ENCODE measurements at places on chromosomes 3 and 15.

DNA sequence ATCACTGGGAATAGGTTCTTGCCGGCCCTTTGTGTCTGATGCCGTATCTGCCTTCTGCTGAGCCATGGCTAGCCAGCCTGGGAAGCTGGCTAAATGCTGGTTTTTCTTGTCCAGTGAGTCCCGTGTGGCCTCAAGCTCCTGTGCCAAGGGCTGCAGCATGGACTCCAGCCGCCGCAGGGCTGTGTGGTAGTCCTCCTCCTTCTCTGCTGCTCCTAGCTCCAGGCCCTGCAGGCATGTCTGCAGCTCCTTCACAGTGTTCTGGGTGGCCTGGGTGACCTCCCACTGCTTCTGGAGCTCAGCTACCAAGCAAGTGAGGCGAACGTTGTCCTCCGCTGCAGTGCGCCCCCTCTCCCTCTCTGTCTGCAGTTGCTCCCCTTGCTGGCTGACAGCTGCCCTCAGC is 24.9 kb downstream of the CXCR6 start:
- no peak for DNase-seq

GRCh38 chr3:161395115-161396012 is 24.0 kb upstream of the SPTSSB start:
- DNase-seq = no peak

- DNase-seq = no peak
Observed at GRCh38 chr3:192855434-192855833, 62.2 kb downstream of the MB21D2 start.

DNA sequence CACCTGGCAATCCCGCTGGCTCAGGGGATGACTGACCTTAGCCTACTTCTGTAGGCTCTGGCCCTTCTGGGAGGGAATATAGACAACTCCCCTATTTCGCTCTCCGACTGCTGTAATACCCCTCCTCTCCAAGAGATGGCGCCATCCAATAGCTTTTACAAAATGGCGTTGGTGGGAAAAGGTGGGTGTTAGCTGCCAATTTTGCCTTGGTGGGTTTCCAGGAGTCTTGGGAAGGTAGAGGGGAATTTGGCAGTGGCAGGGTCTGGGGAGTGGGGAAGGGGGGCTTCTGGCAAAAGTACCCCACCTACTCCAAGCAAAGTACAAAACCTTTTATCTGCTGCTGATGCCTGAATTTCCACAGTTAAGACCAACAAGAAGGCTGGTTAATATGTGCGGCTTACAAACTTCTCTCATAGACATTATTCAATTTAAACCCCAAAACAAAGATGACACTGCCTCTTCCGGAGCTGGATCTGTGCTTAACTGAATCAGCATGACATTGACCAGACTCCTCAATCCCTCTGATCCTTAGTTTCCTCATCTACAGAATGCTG is 62.1 kb downstream of the RASGRF1 start:
- DNase-seq = no peak

GRCh38 chr3:50419595-50420370 is 60.5 kb upstream of the TMEM115 start:
- no peak for DNase-seq

DNA sequence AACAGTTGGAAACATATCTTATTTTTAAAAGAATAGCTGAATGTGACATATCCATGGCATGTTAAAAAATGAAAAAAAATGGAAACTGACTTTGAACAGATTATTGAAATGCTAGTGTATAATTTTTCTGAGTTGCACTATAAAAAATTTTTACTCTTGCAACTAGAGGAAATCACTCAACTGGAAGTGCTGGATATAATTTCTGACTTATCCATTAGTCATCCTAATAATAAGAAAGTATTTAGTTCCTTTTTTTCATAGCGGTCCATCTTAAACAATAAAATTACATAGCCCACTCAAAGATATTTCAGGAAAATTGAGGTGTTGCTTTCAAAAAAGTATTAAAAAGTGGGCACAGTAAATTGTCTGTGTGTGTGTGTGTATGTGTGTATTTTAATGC is 80.7 kb downstream of the MBNL1 start:
- no peak for DNase-seq

- DNase-seq = no peak
Observed at GRCh38 chr15:50803479-50804180, 38.1 kb upstream of the SPPL2A start.

DNA sequence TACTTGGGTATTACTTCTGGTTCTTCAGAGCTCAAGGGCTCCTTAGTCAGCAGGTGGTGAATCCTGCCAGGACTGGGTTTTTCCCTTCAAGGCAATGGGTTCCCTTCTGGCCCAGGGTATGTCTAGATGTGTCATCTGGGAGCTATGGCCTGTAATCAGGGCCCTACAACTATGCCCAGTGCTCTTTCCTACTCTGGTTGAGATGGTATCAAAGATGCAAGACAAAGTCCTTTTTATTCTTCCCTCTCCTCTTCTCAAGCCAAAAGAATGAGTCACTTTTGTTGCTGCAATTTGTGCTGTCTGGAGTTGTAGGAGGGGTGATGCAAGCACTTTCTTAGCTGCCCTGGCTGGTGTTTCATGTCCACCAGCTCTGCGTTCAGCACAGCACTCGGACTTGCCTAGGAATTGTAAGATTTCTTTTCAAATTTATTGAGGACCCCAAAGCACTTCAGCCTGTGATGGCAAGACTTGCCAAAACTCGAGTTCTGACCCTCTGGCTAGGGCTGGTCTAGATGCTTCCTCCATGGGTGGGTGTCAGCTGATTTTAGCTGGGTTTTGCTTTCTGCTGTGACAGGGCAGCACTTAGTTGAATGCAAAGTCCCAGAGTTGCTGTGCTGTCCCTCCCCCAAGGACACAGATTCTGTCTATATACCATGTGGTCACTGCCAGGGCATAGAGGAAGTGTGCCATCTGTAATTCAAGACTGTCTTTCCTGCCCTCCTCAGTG is 129.2 kb upstream of the CBLB start:
- DNase-seq = no peak

Data from 8988T (cell line).